ENCODE measurements at places on chromosomes 6 and 20.

DNA sequence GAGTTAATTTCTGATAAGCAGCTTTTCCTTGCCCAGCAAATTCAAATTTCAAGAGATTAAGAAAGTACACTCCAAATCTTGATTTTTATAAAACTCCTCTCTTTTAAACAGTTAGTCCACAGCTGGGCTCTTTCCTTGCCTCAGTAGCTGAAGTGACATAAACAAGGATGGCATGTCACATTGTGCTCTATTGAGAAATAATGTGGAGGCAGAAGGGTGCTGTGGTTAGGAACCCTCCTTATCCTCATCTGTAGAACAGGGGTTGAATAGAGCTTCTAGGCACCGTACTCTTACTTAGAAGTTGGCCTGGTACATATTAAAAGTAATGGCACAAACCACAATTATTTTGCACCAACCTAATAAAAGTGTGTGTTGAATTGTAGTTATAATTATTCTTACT is 70.3 kb downstream of the RSPO3 start:
- no peak for DNase-seq

DNA sequence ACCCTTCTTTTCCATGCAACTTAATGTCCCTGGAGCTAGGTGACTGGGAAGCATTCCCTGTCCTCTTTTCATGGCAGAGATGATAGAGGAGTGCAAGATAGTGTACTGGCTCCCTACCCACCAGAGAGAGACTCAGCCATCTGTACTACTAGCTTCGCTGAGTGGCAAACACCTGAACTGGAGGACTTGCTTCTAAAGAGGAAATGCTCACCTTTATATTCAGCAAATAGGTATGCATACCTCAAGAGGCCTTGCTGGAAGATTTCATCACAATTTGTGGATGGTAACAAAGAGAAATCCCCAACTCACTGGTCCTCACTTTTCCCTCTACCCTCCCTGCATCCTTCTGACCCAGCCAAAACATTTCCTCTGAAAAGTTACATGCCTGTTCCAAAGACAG is 124.1 kb downstream of the FOXA2 start:
- DNase-seq, result no peak

GRCh38 chr6:12189150-12189549 is 101.0 kb upstream of the EDN1 start:
- no peak for DNase-seq

- no peak for DNase-seq
These were observed 118.1 kb downstream of the IRF4 start for GRCh38 chr6:509676-510075.

GRCh38 chr20:4717816-4718570 is 3.7 kb upstream of the PRND start:
- DNase-seq, result no peak

DNA sequence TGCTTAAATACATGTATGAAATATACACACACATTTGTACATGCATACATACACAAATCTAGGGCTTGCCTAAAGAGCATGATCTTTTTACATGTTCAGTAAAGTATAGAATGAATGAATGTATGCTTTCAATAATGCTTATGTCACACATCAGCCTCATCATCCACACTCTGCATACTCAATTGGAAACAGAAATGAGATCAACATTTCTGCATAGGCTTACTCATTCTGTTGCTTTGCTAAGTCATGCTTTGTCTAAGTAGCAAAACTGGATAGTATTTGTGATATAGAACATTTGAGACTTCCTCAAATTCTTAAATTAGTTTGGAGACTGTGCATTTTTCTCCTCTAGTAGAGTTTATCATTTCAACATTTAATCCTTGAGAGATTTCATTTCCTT is 343.3 kb downstream of the ADGRB3 start:
- DNase-seq, result no peak

GRCh38 chr6:80519811-80520594 is 413.5 kb downstream of the BCKDHB start:
- DNase-seq, result no peak

Data from SK-MEL-5 (cell line).